ENCODE measurements at places on chromosomes 7 and 10. TPM values are rescaled to one million over a fixed set of nuclear protein-coding genes. Genes with fewer than 3 reads are reported as not detected.

The DNAJB6 gene
- 115 TPM for total RNA-seq

The ZPBP gene
- not detected for total RNA-seq

The TCAF1 gene
- total RNA-seq: 26.8 TPM

The SLC25A13 gene
- total RNA-seq: 32.0 TPM

The OR2A1 gene
- not detected for total RNA-seq

The RAPGEF5 gene
- total RNA-seq: 56.5 TPM

The FAM131B gene
- total RNA-seq: 0.54 TPM

The CCZ1B gene
- total RNA-seq: 11.1 TPM

The ADAP1 gene
- 0.44 TPM for total RNA-seq

The GRM3 gene
- total RNA-seq: not detected

The TMEM270 gene
- total RNA-seq: not detected

The PLEKHS1 gene
- total RNA-seq: not detected

The VIPR2 gene
- total RNA-seq: not detected

The SAMD9L gene
- total RNA-seq: 40.4 TPM

The SPDYE8 gene
- total RNA-seq: not detected

The IDI2 gene
- total RNA-seq: not detected

The ASB4 gene
- total RNA-seq: not detected

The NKX1-2 gene
- not detected for total RNA-seq

The SLC26A3 gene
- not detected for total RNA-seq

The PNLIPRP2 gene
- not detected for total RNA-seq

The FGL2 gene
- total RNA-seq: 0.25 TPM

The CALML3 gene
- not detected for total RNA-seq

The PRLHR gene
- not detected for total RNA-seq

The TAC1 gene
- total RNA-seq: not detected

The IFIT1B gene
- total RNA-seq: not detected

The FGFBP3 gene
- 0.33 TPM for total RNA-seq

The LIPF gene
- total RNA-seq: not detected

The RADIL gene
- 0.47 TPM for total RNA-seq

The ZNF853 gene
- total RNA-seq: 0.07 TPM

The ADAM12 gene
- total RNA-seq: 0.20 TPM

The ERVW-1 gene
- total RNA-seq: not detected

The CAMK2B gene
- total RNA-seq: 0.20 TPM

The CAV2 gene
- total RNA-seq: 335 TPM

The ANLN gene
- total RNA-seq: 128 TPM

The LRRD1 gene
- not detected for total RNA-seq

The MMD2 gene
- total RNA-seq: not detected
